ENCODE measurements at places on chromosomes 7 and 10.

- DNase-seq, result no peak
Measured at GRCh38 chr7:69780379-69780778, 182.1 kb downstream of the AUTS2 start.

DNA sequence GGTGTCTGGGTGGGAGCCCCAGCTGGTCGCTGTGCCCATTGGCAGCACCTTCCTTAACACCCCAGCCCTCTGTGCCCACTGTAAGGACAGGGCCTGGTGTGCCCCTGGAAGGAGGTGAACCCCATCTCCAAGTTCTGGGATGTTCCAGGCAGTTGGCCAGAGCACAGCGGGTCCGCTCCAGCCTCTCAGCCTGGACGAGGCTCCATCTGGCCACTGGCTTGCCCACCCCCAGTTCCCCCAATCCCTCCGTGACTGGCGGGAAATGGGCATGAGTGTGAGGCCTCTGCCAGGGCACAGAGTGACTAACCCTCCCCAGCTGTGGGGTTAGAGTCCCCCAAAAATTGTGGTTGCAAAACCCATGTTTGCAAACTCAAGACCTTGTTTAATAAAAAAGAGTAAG is 15.6 kb downstream of the GRIFIN start:
- no peak for DNase-seq

DNA sequence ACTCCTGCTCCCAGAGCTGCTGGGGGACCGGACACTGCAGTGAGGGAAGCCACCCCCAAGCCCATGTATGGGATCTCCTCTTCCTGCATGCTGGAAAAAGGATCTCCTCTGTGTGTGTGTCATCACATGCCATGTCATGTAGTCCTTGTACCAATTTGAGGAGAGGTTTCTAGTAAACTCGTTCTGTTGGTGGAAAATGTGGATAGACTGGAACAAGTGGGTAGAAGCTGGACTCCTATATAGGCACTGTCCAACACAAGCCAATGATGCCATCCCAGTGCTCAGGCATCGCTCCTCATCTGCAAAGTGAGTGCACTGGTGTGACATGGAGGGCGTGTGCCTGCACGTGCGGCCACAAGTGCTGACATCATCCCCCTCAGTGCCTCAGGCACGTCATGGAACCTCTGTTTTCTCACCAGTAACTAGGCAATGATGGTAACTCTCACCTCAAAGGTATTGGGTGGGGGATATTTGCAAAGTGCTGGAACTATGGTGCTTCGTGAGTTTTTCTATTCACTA is 19.3 kb downstream of the MYO1G start:
- no peak for DNase-seq

- no peak for DNase-seq
Measured at GRCh38 chr10:31808258-31809218, 120.1 kb downstream of the ARHGAP12 start.

Data from endothelial cell (in vitro differentiated cells).